ENCODE measurements at places on chromosomes 1 and 21.

GRCh38 chr1:20337581-20337980 lies 46.9 kb downstream of the VWA5B1 start:
- no peak for DNase-seq

GRCh38 chr1:56180520-56181190 lies 398.7 kb downstream of the PLPP3 start:
- DNase-seq: no peak

GRCh38 chr1:4854367-4854766 lies 200.0 kb downstream of the AJAP1 start:
- DNase-seq: no peak

GRCh38 chr1:51044199-51044598 lies 57.8 kb upstream of the C1orf185 start:
- no peak for DNase-seq

DNA sequence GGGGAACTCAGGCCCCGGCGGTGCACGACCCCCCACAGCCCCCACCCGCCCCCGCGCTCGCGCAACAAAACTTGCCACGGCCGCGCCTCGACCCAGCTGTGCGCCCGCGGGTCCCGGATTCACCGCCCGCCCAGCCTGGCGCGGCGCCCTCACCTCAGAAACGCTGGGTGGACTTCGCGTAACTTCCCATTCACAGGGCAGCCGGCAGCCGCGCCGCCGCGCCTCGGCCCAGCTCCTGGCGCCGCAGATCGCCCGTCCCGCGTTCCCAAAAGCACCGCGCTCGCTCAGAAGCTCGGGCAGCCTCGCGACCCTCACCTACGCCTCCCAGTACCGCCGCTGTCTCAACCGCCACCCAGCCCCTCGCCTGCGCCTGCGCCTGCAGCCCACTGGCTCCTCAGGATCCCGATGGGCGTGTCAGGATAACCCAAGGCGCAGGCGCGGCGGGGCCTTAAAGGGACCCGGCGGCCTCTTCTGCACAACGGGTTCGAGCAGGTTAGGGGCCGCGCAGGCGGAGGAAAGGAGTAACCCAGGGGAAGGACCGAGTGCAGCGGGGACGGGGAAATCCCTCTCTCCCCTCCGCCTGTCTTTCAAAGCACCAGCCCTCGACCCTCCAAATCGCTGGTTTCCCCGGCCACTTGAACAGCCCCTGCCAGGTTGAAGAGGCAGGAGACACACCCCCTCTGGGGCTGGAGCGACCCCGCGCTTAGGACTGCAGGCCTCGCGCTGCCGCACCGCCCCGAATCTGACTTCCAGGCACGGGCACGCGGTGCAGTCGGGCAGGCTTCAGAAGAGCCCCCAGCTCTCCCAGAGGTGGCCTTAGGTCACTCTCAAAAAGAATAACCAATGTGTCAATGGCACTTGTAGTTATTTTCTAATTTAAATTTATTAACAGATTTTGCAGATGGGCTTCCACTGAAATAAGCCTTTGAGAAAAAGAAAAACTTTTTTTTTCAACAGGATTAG lies at the start of gene NBPF1:
NBPF1 (minus strand) TSS at position 380 of the 963 bp plus-strand sequence.
- peak; percentile 98 for DNase-seq

DNA sequence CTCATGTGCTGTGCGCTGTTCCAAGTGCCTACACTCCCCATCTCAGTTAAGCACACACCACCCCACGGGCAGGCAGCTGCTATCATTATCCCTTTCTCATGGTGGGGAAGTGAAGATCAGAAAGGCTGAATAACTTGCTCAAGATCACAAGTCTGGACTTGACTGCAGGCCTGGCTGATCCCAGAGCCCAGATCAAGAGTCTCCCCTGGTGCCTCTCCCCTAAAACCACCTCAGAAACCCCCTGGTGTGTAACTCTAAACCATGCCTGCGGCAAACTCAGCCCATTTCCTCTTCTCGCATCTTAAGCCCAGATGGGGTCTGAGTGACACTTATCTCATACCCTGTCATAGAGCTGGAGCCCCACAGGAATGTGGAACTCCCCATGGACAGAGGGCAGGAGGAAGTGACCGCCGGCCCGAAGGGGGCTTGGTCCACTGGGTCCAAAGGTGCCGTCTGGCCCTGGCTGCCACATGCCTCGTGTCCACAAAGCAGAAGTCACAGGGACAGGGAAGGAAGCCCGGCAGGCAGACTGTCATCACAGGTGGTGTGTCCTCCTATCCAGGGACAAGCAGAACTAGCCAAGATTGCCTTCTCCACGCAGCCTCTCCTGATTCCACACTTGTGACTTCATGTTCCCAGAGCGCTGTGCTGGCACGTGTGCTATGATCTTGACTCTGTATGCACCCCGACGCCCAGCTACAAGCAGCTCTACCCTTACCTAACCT lies 92.1 kb downstream of the SYF2 start:
- peak; percentile 48 for DNase-seq

DNA sequence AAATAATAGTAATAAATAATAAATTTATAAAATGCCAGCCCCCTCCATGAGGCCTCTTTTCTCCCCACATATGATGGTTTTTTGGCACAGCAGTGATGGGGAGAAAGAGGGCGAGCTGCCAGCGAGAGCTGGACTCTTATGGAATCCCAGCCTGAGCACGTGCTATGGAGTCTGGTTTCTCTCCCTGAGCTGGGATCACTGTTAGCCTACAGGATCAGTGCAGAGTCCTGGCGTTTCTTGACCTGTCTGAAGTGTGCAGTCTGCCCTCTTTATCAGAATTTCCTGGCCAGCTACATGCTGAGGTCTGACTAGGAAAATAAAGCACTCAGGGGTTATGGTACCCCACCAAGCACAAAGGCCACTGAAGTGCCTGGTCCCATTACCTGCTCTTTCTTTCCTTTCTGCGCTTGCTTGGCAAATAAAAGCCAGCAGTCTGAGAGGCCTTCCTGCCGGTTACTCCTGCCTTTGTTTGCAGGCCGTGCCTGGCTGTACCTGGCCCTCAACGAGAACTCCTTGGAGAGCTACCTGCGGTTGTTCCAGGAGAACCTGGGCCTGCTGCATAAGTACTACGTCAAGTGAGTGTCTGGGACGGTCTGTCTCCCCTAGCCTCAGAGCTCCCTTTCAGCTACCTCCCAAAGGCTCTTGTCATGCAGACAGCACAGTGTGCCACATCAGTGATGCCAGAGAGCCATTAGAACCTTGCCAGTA lies 18.5 kb upstream of the SLC25A34 start:
- no peak for DNase-seq

- DNase-seq: no peak
These were observed 64.8 kb upstream of the TENT5C start for GRCh38 chr1:117541003-117541402.

- DNase-seq: no peak
These were observed 4.0 kb downstream of the EPS8L3 start for GRCh38 chr1:109759513-109760334.

- no peak for DNase-seq
These were observed 117.7 kb downstream of the ERG start for GRCh38 chr21:38380481-38381137.

GRCh38 chr1:172473842-172474241 lies 30.0 kb upstream of the PIGC start:
- DNase-seq: no peak

DNA sequence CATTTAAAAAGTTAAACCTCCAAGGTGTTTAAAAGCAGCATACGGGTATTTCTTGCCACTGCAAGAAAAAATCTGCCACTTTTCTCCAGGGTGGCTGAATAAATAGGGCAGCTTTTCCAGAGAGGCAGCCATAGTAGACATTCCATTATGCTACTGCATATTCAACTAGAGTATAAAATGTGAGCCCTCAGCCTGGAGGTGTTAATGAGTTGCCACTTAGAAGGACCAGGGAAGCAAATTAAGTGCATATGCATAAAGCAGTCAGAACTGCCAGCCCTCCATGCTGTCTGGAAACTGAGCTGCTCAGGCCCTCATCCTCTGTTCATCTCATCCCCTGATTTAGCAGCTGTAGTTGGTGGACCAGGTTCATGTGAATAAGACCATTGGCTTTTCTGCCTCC lies 99.4 kb downstream of the DIRAS3 start:
- no peak for DNase-seq

GRCh38 chr1:168949672-168950071 lies 156.8 kb upstream of the ATP1B1 start:
- DNase-seq: no peak

GRCh38 chr1:107538502-107538901 lies 397.7 kb downstream of the NTNG1 start:
- no peak for DNase-seq

DNA sequence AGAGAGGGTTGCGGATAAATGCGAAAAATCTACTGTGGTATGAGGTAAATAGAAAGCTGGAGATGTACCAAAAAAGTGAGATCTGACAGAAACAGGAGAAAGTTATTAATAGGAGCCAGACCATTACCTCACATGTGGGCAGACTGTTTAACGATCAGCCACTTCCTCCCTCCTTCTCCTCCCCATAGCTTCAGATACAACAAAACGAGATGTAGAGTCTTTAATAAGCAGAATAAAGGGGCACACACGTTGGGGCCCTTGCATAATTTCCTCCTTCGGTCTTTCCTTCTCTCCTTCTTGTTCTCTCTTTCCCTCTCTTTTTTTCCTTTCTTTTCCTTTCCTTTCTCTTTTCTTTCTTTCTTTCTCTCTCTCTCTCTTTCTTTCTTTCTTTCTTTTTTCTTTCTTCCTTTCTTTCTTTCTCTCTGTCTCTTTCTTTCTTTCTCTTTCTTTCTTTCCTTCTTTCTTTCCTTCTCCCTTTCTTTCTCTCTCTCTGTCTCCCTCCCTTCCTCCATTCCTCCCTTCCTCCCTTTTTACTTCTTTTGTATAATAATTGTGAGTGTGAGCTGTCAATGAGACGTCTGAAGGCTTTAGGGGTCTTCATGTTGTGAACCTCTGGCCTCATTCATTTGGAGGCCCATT lies 242.1 kb downstream of the GRIK1 start:
- DNase-seq: no peak
